ENCODE measurements at places on chromosomes 2 and 18.

DNA sequence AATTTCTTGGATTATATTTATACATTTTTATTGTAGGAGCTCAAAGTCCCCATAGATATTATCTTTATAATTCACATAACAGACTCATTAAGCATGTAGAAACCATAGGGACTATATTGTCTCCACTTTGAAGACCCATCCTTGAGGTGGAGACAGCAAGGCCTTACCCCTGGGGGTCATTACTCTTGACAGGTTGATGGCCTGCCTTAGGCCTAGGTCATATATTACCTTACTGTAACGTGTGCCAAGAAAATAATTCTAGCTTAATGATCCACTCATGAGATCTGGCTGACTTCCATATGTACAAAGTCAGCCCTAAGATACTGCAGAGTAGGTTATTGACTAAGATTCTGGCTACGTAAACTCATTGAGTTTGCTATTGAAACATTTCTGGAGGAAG lies 65.4 kb upstream of the GLS start:
- DNase-seq, result no peak

DNA sequence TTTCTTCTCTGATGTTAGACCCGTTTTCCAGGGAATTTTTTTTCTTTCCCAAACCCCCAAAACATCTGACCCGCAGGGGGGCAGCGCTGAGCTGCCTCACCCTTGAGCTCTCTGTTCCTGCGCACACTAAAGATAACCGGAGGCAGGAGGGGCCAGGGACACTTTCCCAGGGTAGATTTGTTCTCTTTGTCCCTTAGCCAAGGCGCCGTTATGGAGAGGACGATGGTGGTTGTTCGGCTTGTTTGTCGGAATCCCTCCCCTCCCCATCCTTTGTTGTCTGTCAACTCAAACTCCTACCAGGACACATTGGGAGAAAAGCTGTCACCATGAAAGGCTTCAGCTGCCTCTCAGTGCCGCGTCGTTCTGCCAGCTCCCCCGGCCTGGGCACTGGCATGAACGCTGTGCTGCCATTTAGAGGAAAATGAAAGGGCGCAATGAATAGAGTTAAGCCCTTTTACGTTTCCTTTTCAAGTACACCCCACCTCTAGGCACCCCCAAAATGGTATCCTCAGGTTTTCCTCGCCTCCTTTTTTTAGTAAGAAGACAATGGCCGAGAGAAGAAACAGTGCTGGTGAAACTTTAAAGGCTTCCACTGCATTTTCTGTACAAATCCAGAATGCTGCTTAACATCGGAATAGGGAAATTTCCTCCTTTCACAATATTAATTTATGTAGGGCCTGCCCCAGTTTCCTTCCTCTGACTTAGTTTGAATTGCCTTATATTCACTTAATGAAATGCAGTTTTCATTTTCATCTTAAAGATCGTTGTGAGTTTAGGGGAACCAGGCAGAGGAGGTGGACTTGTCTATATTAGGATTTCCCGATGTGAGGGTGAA lies 62.1 kb downstream of the RND3 start:
- DNase-seq, result no peak

DNA sequence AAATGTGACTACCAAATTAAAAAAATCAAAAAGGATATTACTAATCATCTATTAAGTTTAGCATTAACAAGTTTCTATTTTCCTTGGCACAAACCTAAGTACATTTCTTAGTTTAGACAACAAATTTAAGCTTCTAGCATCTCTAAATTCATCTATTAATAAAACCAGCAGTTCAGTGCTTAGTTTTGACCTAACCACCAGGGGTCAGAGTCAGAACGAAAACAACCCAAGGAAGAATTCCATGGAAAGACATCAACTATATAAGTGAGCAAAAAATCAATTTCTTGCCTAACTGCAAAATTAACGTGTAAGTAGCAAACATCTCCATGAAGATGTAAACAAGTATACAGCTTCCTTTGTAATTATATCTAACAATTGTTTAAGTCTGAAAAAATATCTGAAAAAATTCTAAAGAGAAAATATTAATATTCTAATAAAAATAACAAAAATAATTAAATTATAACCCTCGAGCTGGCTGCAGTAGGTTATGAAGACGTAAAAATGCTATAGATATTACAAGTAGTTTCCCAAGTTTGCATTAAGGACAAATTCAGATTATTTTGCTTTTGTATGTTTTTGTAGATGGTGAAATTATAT lies 83.7 kb downstream of the CERKL start:
- no peak for DNase-seq

DNA sequence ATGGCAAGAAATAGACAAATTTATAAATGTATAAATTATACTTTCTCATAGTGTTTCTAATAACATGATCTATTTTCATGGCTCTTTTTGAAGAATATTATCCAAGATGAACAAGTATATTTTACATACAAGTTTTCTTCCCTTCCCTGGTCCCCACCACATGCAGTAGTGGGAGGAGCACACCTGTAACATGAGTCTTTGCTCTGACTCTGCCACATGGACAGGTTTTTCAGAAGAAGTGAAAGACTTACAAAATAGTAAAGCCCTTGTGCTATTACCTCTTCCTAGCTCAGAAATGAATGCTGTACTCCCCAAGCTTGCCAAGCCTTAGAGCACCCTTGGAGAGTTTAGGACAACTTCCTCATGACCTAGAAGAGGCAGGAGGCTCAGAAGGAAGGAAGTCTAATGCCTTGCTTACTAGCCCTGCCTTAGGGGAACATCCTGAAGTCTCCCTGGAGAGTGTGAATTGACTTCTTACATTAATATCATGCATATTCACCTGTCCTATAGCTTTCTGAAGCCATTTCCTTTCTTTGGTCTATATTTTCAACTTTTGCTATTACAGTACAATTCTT lies 18.4 kb downstream of the MXD1 start:
- no peak for DNase-seq

DNA sequence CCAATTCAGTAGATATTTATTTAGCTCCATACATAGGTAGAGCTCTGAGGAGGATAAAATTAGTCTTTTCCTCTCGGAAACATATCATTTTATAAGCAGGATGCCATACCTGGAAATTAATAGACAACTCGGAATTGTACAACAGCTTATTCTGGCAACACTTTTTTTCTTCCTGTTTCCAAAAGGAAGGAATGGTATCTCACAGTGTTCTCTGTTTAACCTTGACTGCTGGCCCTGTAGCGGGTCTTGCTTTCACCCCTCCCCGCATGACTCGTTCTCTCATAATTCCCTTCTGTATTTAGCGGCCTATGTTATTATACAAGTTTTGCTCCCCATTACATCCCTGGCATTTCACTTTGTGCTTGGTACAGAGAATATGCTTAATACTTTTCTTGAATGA lies 2.5 kb upstream of the KYNU start:
- no peak for DNase-seq

GRCh38 chr2:120771781-120772208 lies 36.1 kb downstream of the GLI2 start:
- no peak for DNase-seq

GRCh38 chr2:74206180-74206688 lies 7.8 kb downstream of the MTHFD2 start:
- DNase-seq, result no peak

DNA sequence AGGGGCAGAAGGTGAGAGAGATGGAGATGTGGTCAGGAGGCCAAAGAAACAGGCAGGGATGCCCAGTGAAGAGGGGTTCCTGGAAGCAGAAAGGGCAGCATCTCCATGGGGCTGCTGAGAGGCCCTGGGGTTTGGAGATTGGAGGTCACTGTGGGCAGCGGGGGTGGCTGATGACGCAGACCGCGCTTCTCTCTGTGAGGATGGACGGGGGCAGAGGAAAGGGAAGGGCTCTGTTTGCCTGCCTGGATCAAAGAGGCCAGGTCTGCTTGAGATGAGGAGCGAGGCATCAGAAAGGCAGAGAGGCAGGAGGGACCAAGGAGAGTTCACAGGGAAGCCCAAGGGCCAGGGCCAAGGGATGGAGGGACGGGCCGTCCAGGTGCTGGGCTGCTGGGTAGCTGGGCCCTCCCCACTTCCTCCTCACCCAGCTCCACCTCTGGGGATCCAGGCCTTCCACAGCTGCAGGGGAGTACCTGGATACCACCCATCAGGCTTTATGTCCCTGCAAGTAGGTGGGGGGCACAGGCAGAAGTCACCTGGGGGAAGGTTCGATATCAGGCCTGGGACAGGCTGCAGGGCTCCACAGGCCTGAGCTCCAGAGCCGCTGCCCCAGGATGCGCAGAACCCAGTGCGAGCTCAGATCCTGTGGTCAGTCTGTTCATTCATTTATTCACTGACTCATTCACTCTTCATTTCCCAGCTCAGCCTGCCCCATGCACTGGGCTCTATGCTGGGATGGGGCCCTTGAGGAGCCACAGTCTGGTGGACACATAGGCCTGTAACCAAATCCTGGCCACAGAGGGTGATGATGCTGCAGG lies 30.6 kb downstream of the ADRA2B start:
- no peak for DNase-seq

GRCh38 chr2:188751816-188752215 lies 222.4 kb upstream of the COL3A1 start:
- no peak for DNase-seq

DNA sequence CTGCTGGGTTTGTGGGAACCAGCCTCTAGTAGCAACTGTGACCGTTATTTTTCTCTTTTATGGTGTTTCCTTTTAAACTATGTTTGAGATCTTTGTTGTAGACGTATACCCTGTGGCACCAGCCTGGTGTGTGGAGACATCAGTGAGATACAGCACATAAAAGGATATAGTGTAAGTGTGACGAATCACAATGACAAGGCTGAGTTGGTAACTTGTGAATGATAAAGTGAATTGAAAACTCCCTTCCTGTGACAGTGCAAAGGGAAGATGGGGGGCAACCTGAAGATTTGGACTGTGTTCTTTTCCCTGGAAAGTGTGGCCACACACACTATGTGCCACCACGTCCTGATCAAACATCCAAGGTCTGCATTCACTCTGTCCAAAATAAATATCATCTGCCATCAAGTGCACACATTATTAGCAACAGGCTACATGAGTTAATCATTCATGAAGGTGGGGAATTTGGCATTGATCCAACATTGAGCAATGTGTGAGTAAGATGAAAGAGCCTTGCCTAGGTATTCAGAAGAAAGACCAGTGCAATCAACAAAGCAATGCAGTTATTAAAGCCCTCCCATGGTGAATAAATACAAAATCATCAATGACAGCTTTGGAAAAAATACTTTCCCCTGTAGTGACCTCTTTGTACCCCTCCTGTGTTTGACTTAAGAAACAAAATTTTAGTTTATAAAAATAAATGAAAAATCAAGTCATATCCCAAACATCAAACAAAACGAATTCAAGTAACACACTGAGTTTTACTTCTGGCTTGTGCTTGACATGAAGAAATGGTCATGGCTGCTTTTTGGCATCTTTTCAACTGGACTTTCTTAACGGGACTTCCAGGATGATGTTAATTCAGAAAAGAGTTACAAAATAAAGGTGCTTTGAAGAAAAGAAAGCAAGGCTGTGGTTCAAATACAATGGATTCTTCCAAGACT lies 1280.5 kb upstream of the ZEB2 start:
- DNase-seq, result peak; percentile 51

DNA sequence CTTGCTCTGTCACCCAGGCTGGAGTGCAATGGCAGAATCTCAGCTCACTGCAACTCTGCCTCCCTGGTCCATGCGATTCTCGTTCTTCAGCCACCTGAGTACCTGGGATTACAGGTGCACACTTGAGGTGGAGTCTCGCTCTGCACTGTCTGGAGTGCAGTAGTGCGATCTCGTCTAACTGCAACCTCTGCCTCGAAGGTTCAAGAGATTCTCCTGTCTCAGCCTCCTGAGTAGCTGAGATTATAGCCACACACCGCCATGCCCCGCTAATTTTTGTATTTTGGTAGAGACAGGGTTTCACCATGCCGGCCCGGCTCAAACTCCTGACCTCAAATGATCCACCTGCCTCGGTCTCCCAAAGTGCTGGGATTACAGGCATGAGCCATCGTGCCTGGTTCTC lies 83.3 kb downstream of the CCBE1 start:
- no peak for DNase-seq

GRCh38 chr2:103664690-103665089 lies 902.9 kb downstream of the TMEM182 start:
- DNase-seq, result no peak

- no peak for DNase-seq
Measured at GRCh38 chr2:113124984-113125855, 2.2 kb upstream of the IL1RN start.

GRCh38 chr2:8584174-8585066 lies 97.4 kb upstream of the ID2 start:
- DNase-seq, result no peak
